ENCODE measurements at places on chromosomes 1 and 21.

DNA sequence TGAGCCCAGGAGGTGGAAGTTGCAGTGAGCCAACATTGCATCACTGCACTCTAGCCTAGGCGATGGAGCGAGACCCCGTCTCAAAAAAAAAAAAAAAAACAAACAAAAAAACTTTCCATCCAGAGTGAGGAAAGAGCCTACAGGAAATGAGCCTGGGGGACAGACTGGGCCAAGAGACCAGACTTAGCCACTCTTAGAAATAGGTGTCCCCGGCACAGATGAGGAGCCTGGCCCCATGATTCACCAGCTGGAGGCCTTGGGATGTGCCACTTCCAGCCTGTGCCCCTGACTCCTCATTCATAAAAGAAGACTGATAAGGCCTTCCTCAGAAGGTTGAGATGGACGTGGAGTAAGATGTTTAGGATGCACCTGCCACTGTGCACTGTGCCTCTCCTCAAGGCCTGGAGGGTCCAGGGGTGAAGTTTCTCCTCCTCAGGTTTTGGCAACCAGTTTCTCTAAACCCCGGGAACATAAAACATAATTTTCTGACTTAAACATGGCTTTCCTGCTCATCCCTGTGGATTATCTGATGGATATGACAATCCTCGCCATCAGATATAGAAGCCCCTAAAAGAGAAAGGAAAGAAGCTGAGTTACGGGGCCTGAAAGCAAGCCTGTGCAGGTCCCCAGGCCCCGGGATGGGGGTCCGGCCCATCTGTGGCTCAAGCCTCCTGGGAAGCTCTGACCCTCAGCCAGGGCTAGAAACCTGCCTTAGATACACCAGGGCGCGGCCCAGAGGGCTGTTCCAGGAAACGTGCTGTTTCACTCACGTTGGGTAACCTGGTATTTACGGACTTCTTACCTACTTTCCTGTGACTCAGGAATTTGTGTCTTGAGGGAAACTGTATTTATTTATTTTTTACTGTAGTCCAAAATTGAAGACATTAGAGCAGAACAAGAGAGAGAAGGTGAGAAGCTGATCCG lies 26.0 kb downstream of the MX1 start:
- no peak for DNase-seq

GRCh38 chr1:14363036-14363590 lies 235.4 kb upstream of the KAZN start:
- no peak for DNase-seq

DNA sequence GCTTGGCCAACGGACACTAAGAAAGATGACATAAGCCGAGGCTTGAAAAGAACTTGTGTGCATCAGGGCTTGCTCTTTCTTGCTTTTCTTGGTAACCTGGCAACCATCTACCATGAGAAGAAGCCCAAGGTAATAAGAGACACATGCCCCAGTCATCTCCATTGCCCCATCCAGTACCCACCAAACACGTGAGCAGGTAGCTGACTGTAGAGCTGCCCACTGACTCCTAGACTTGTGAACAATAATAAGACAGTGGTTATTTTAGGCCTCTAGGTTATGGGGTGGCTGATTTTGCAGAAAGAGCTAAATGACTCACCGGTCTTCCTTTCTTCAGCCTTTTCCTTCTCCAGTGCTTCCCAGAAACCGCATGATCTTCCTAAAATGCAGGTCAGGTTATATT lies 105.0 kb upstream of the JUN start:
- no peak for DNase-seq

GRCh38 chr21:33096426-33096825 lies 26.5 kb downstream of the OLIG1 start:
- DNase-seq = no peak

GRCh38 chr1:1425426-1425752 lies 4.3 kb upstream of the ANKRD65 start:
- no peak for DNase-seq

GRCh38 chr1:77218477-77219165 lies 609 bp downstream of the PIGK start:
- no peak for DNase-seq
